Left renal pelvis (tissue), 4 donors: ENCODE measurements at places on chromosomes 3 and 15.

DNA sequence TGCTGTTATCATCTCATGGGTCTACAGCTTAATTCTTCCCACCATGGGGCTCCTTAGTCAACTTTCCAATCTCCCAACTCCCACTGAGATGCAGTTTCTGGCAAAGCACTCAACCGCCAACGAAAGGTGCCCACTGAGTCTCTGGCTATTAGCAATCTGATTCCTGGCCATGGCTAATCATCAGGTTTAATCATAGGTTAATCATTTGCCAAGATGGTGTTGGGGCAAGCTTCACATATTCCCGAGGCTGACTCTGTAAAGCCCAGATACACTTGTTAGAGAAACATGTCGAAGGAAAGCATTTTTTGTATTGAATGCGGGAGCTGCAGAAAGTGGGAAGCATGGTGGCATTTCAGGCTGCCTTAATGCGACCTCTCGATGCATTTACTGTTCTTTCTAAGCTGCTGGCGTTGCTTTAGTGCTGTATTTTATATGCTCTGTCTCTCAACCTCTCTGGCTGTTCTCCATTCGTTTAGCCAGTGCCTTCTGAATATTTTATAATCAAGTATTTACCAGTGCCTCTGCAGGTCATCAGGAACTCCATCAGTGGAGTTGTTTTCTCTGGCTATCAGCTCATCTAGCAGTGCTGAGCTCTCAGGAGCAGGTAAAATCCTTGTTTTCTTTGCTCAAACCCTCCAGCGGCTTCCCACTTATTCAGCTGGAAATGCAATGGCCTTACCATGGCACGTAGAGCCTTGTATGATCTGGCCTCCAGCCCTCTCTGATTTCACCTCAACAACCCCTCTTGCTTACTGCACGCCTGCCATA, 67.0 kb downstream of the EDEM1 start:
- no peak for DNase-seq

- DNase-seq, result no peak
Observed at GRCh38 chr3:65597226-65597951, 441.3 kb downstream of the MAGI1 start.

GRCh38 chr3:161484226-161484625, 12.4 kb upstream of the OTOL1 start:
- DNase-seq, result no peak

GRCh38 chr15:26318689-26319088, 454.2 kb downstream of the GABRB3 start:
- DNase-seq, result no peak

DNA sequence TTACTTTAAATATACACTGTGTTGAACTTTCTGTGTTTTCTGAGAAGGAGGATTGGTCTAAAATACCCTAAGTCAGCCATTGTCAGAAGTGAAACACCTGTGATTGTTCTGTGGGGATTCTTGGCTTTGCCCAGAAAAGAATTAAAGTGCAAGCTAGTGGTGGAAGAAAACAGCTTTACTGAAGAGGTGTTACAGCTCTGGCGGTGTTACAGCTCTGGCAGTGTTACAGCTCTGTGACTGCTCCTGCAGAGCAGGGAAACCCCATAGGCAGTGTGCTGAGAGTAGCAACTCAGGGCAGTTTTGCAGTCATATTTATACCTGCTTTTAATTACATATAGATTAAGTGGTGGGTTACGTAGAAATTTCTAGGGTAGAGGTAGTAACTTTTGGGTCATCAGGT, 66.6 kb downstream of the C3orf20 start:
- DNase-seq, result no peak
